Inflammatory macrophage treated with lipopolysaccharide for 4 hours (primary cell): ENCODE measurements at places on chromosomes 13 and 19.

GRCh38 chr19:41876847-41877832 lies at the start of gene CD79A:
CD79A (plus strand) TSS chr19:41877279; CDS start chr19:41877305, 26 bp downstream.
- DNase-seq = peak; percentile 51

DNA sequence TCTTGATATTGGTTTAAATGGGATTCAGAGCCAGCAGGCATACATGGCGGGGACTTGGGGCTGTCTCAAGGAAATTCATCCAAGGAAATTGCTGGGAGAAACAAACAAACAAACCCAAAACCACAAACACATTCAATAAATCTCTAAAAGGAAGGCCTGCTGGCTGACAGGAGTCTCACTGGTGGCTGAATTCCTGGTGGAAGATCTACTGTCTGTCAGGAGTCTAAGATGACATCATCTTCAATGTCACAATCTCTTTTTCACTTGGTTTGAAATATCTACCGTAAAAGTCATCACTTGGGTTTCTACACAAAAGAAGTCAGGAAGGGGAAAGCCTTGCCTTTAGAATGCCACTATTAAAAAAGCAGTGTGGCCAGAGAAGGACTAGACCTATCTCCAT lies 87.9 kb downstream of the KLF5 start:
- no peak for DNase-seq

DNA sequence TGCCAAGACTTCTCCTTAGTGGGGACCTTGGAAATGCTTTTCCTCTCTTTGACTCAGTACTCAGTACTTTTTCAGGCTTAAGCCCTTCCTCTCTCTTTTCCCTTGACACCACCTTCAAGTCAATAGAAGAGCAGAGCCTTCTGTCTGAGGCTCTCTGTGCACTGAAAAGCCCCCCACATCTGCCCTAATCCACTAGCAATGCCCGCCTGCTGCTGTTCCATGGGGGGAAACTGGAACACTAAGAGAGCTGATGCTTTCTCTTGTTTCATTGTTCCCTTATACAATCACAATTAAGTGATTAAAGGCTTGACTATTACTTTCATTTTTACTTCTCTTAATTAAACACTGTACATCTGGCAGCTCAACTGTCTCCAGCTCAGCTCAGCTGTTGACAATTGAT lies 254.5 kb downstream of the SLITRK6 start:
- DNase-seq = no peak

- no peak for DNase-seq
Measured at GRCh38 chr13:45540864-45541263, 74.7 kb downstream of the ERICH6B start.

- no peak for DNase-seq
Measured at GRCh38 chr13:82356667-82357410, 1525.4 kb downstream of the SLITRK1 start.

GRCh38 chr13:89052699-89053098 lies 1381.5 kb downstream of the SLITRK5 start:
- DNase-seq = no peak

- no peak for DNase-seq
Measured at GRCh38 chr19:55923556-55923955, 8.6 kb downstream of the NLRP13 start.
